ENCODE measurements at places on chromosomes 3 and 15.

DNA sequence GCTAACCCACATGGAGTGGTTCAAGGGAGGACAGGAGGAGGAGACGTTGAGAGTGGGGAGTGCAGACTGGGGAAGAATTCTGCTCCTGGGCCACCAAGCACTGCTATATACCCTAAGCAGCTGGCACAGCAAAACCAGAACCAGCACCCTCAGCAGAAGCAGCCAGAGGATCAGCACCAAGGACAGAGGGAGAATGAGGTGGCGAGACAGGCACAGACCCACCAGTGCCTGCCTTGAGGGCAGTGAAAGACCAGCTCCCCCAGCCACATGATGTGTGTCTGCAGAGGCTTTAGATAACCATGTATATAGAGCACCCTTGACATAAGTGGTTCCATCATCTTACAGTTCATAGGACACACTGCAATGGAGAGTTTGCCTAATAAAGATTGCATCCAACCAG, 319.0 kb downstream of the GABRB3 start:
- no peak for DNase-seq

GRCh38 chr3:71986606-71987005, 201.7 kb upstream of the PROK2 start:
- DNase-seq = no peak

DNA sequence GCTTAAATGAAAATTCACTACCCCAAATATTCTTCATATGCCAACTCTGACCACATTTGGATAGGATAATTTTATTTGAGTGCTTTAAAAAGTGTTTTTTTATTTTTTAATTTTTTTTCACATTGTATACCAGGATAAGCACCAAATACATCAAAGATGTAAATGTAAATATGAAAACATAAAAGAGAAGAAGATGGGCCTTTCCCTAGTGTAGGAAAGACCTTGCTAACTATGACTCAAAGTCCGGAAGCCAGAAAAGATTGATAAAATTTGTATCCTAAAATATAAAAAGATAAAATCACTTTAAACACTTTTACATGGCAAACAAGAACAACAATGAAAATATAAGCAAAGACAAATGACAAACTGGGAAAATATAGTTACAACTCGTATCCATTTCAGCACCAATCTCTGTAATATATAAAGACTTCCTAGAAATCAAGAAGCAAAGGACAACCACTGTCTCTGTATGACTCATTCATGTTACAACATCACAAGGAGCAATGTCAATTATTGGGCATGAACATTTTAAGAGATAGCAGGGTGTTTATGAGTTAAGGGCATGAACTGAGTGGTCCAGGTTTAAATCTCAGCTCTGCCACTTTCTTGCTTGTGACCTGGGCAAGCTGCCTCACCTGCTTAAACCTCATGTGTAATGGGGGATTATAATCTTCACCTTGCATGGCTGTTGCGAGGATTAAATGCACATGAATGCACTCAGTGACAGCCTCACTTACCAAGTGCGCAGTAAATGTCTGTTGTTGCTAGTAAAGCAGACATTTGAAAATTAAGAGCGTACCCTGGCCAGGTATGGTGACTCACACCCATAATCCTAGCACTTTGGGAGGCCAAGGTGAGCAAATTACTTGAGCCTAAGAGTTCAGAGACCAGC, 25.3 kb upstream of the ARHGEF3 start:
- DNase-seq = no peak

DNA sequence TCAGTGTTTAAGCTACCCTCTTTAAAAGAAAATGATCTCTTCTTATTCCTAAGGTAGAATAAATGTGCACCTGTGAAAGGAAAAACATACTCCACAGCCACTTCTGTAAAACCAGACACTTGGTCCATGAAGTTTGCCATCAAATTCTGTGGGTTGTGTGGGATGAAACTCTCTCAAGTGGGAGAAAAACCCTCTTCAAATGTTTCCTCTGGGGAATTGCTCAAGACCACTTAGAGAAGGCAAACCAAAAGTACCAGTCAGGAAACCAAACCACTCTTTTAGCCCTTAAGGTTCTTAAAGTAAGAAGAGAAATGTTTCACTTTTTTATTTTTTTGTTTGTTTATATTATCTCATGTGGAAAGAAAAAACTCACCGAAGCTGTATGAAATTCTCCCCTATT, 1.2 kb downstream of the COL8A1 start:
- no peak for DNase-seq

- no peak for DNase-seq
Observed at GRCh38 chr15:100783291-100783690, 96.3 kb upstream of the ALDH1A3 start.

DNA sequence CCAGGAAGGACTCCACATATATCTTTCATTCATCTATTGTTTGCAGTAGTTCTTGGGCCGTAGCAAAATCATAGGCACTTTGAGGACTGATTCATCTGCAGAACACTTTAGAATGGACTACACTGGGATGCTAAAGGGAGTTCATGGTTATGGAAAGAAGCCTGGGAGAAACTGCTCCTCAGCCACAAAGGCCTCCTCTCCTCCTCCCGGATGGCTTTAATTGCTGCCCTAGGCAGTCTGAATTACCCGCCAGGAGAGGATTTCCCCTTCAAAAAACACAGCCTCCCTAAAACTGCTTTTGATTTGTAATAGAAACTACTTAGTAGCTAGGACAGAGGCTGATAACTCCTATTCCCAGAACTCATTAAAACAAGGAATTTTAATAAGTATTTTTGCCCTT, 4.6 kb downstream of the TMEM266 start:
- DNase-seq = no peak

DNA sequence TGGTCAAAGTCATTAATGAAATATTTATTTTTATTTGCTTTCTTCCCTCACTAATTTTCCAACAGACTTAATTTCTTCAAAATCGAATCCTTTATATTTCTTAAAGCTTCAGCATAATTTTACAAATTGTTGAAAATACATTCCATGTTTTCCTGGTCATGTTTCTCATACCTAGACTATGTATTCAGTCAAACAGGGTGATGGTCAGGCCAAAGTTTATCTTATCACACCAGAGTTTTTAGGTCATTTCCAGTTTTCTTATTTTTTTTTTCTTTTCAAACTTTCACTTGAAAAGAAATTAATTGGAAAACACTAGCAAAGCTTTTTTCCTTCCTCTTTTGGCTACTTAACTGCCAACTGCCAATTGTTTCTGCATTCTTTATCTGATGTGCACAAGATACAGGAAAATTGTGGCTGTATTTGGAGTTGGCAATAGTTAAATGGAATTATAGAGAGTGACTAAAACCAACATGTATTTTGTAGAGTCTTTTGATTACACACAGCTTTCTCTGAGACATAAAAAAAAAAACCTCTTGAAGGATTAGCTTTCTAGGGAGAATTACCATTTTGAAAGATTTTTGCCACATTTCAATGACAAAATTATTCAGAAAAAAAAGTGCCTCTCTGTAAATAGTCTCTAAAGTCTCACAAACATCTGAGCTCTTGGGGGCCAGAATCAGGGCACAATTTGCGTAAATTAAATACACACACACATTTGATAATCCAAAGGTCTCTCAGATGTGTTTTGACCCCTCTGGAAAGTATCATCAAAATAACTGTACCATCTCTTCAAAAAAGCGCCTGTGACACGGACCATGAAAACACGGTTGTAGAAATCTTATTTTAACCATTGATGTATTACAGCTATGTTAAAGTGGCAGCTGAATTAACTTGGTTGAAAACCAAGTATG, 603.2 kb upstream of the KCNMB2 start:
- no peak for DNase-seq

DNA sequence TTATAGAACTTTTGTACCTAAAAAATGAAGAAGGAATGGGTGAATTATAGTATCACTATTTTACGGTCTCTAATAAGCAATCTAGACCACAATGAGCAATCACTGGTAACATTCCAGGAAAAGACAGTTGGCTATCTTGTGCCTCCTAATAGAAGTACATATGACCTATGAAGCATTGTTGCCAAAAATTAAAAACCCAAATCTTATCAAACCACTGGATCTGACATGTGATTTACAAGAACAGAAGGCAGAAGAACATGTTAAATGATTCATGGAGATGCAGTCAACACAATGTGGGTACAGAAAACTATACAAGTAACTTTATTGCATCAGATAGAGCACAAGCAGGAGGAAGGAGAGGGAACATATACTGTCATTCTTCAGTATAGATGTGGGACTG, 14.5 kb upstream of the HYKK start:
- DNase-seq = no peak

GRCh38 chr3:193774916-193775285, 181.9 kb downstream of the OPA1 start:
- no peak for DNase-seq

DNA sequence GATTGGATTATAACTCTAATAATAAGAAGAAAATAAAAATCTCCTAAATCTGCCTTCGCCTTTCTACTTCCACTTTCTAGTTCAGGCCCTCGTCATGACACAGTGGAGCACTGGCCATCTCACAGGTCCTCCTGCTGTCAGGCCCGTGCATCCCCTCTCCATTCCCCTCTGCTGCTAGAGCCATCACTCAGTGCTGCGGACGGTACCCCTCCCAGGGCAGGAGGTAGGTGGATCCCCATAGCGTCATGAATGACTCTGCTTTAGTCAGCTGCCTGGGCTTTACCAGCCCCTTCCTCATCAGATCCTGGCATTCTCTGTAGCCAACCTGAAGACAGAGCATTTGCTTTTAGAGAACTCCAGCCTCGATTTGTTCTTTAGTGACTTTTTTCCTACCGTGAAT, 12.0 kb upstream of the PPP1R2 start:
- DNase-seq = no peak

DNA sequence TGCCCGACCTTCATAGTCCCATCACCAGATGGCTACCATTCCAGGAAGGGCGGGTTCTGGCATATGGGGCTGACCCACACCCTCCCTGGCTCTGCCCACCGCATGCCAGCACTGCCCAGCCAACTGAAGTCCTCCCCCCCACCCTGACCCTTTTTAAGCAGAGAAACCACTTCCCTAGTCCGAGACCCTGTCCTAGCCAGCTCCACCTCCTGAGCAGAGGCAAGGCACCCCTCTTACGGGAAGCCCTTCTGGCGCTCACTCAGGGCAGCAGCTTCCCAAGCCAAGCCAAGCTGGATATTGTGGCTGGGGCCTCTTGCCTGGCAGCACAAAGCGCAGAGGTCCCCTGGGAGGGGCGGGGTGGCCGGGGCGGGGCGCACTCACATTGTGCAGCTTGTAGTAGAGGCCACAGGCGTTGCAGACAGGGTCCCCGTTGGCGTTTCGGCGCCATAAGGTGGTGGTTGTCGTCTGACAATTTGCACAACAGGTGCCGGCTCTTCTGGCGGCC, 11.5 kb downstream of the GATA2 start:
- no peak for DNase-seq

GRCh38 chr15:52334491-52335160, 39.0 kb upstream of the MYO5C start:
- no peak for DNase-seq

DNA sequence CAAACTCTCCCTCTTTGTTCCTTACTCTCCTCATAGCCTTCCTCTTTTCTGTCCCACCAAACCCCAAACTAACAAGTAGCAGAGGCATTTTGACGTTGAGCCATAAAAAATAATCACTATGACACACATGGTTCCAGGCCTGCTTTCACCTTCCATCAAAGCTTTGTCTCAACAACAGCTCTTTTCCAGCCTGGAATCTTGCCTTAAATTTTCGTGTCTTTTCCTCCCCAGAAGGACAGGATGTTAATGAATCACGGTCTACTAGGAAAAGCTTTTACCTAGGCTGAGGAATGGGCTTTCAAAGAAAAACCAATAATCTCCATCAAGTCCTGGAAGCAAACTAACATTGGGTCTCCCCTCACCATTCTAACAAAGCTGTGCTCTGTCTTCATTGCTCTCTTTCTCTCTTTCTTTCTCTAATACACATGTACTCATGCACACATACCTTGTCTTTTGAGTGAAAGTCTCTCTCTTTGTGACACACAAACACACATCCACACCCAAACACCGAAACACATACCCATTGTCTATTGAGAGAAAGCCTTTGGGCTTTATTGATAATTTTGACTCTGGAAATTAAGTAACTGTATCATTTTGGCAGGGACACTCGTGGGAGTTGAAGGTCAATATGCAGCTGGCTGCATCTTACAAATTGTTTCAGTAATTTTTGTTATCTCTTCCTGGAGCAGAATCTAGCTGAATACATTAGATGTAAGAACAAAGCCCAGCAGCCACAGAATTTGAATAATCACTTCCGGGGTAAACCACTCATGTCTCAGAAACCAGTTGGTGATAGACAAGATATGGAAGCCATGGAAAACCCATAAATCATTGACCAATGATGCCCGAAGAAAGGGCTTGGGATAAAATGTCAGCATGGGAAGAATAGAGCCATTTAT, 107.4 kb upstream of the SLC4A7 start:
- no peak for DNase-seq

- no peak for DNase-seq
Observed at GRCh38 chr15:49035825-49036224, 10.4 kb downstream of the SECISBP2L start.
